Posterior vena cava (tissue), 2 donors: ENCODE measurements at places on chromosomes 5 and 9.

- no peak for DNase-seq
These were observed 149.5 kb downstream of the BAAT start for GRCh38 chr9:101235105-101235866.

DNA sequence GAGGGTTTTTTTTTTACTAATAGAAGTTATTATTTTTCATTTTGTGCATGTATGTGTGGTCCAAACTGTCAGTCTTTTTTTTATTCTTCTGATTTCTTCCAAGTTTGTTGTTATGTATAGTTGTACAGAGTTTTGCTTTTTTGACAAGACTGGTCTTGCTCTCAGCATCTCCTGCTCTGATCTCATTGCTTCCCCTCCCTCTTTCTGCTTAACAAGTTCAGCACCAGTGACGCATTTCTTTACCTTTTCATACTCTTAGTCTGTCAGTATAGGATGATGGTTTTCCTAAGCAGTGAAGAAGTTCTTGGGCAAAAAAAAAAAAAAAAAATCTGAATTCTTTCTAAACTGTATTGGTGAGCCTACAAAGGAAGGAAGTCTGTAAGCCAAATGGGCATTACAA is 135.1 kb downstream of the CD180 start:
- DNase-seq = no peak

GRCh38 chr9:105005186-105005585 is 77.2 kb upstream of the ABCA1 start:
- DNase-seq = no peak

DNA sequence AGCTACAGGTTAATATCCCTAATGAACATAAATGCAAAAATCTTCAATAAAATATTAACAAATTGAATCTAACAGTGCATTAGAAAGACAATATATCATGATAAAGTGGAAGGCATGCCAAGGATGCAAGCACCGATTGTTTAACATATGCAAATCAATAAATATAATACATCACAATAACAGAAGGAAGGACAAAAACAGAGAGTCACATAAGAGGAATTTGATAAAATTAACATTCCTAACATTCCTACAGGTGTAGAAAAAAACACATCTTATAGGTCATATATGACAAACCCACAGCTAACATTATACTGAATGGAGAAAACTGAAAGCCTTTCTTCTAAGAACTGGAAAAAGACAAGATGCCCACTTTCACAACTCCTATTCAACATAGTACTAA is 297.0 kb downstream of the CDH18 start:
- no peak for DNase-seq

- DNase-seq = peak; percentile 92
These were observed 85.0 kb downstream of the STK10 start for GRCh38 chr5:172102913-172103626.
